ENCODE measurements at places on chromosomes 4 and X.

- DNase-seq = no peak
Observed at GRCh38 chr4:62407534-62407933, 1207.4 kb downstream of the ADGRL3 start.

GRCh38 chr4:25845841-25846653, 16.7 kb downstream of the SEL1L3 start:
- DNase-seq = no peak

GRCh38 chr4:108361446-108361820, 192.7 kb upstream of the LEF1 start:
- DNase-seq = no peak

GRCh38 chr4:118865091-118865708, 23.5 kb upstream of the SYNPO2 start:
- peak; percentile 70 for DNase-seq

- no peak for DNase-seq
Observed at GRCh38 chr4:10326075-10326474, 131.2 kb downstream of the ZNF518B start.

- DNase-seq = no peak
Observed at GRCh38 chr4:159079074-159079473, 23.8 kb upstream of the RAPGEF2 start.

- DNase-seq = peak; percentile 7
Observed at GRCh38 chrX:64894454-64895038, 81.7 kb downstream of the ZC4H2 start.
